ENCODE measurements at places on chromosomes 3 and 15. TPM values are rescaled to one million over a fixed set of nuclear protein-coding genes. Genes with fewer than 3 reads are reported as not detected.

- DNase-seq: no peak
Measured at GRCh38 chr3:188875413-188875812, 296.4 kb upstream of the TPRG1 start.

Gene FANCD2
- 22.5 TPM for total RNA-seq

- no peak for DNase-seq
Measured at GRCh38 chr3:112074006-112074405, 12.2 kb upstream of the C3orf52 start.

DNA sequence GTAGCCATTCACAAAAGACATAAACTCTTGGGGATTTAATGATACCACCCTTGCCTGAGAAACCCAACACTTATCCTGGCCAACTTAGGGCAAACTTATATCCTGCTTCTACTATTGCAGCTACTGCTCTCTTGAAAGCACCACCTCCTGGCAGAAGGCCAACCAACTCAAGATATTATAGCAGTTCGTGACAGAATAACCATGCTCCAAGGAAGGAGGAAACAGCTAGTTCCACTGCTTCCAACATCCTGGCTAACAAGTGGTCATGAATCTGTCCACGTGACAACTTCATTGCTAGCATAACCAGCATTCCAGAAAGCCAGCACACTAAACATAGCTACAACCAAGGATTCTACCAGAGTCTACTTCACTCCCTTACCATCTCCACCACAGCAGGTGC is 1037.5 kb downstream of the TBL1XR1 start:
- DNase-seq: no peak

DNA sequence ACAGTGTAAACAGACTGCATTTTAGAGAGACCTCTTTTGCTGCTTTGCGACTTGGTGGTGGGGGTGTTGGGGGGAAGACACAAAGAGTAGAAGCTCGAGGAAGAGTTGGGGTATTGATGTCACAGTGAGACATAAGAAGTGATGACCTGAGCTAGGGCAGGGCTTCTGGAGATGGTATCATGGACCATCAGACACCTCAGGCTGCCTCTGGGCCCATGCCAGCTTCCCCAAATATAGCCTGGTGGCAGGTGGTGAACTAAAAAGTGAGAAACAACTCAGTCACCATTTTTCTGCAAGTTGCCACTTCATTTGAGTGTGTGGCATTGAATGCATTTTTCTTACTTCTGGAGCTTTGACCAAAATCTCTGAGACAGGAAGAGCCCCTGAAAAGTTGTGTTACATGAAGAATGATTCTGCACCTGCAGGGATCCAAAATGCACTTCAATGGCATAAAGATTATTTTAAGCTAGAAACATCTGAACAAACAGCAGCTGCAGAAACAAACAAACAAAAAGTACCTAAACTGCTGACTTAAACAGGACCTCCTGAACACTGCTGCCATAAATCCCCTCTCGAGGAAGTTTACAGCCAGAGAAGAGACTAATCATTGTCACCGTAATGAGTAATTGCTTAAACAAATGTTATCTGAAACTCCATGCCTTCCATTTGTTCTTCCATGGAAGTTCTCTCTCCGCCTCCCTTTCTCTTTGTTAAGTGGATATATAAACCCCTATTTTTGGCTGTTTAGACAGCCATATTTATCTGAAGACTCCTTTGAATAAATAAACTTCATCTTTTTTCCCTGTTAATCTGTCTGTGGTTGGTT is 15.2 kb upstream of the XIRP1 start:
- DNase-seq: no peak

GRCh38 chr3:171841620-171842000 is 1.5 kb upstream of the TMEM212 start:
- no peak for DNase-seq

DNA sequence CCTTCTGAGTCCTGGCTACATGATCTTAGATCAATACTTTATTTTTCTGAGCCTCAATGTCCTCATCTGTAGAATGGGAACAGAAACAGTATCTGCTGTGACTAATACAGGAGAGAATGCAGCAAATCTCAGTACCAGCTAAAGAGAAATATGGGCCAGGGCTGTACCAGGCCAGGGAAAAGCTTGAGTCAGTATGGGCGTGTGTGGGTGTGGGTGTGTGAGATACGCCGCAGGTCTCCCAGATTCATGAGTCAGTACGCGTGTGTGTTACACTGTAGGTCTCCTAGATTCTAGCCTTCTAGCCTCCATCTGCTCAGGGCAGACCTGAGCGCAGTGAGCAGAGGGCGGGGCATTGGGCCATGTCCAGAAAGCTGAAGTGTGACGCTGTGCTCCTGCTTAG is 15.2 kb downstream of the GNAI2 start:
- no peak for DNase-seq

DNA sequence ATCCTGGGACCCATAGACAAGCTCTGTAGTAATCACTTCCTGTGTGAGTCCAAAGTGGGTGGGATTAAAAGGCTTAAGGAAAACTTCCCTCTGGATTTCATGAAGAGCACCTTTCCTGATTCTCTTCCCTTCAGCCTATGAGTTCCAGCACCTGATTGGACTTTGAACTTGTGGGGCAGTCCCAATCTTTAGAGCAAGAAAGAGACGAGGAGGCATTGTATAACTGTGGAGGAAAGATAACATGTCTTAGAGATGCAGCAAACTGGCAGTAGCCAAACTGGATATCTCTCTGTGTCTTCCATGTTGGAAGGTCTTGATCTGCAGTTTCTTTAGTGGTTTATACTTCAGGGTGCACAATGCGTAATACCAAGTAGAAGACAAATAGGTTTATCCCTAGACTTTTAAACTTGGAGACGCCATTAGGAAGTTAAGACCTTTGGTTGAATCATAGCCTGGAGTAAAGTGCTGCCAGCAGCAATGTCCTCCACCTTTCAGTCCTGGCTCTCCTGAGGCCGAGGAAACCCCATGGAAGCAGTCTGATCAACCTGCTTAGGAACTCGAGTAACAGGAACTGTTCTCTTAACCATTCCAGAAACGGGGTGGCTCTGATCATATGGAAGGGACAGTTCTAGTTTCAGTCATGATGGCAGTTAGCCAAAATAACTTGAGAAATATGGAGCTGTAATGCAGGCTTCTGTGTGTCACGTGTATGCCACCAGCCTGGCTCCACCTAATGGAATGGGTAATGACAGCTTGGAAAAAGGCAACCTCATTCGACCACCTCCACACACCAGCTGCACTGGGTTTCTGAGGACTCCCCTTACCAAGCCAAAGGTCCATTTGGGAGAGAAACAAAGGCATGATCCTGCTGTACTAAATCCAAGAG is 4.7 kb downstream of the EIF1B start:
- no peak for DNase-seq

Gene KLHL40
- total RNA-seq: not detected

- DNase-seq: no peak
Measured at GRCh38 chr3:187533797-187534196, 136.4 kb downstream of the SST start.

- no peak for DNase-seq
Measured at GRCh38 chr3:129107793-129108192, 13.8 kb downstream of the RAB43 start.

- no peak for DNase-seq
Measured at GRCh38 chr3:9715136-9715535, 11.5 kb downstream of the CPNE9 start.

- no peak for DNase-seq
Measured at GRCh38 chr3:57855281-57855680, 99.2 kb downstream of the SLMAP start.

GRCh38 chr15:88792342-88793282 is 10.6 kb upstream of the ACAN start:
- DNase-seq: no peak

- no peak for DNase-seq
Measured at GRCh38 chr3:73727854-73728253, 103.1 kb upstream of the PDZRN3 start.

Gene LYZL4
- not detected for total RNA-seq

Gene CAMKV
- total RNA-seq: 0.28 TPM

DNA sequence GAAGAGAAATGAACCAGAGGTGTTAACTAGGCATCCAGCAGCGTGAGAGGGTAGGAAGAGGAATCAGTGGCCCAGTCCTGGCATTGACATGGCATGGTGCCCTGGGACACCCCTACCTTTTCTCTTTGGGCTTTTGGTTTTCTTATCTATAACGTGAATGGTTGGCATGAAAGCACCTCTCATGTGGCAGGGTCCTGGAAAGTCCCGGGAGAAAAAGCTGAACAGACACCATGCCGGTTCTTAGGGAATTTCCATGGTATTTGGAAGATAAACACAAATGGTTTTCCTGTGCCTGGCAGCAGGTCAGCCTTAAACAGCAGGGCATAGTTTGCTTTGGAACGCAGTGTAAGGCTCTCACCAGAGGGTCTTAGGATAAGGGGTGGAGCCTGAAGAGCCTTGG is 15.4 kb downstream of the ARNT2 start:
- DNase-seq: no peak

Gene ADAMTS17
- 8.9 TPM for total RNA-seq

- no peak for DNase-seq
Measured at GRCh38 chr3:112640276-112640929, 540 bp downstream of the CCDC80 start.

Gene PATL2
- 43.5 TPM for total RNA-seq

DNA sequence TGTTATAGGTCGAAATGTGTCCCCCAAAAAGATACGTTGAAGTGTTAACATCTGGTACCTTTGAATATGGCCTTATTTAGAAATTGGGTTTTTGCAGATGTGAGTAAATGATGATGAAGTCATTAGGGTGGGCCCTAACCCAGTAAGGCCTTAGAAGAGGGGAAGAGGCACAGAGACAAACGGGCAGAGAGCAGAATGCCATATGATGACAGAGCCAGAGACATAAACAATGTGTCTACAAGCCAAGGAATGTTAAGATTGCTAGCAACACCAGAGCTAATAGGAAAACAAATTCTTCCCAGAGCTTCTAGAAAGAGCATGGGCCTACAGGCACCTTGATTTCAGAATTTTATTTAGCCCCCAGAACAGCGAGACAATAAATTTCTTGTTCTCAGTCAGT is 693.1 kb upstream of the NECTIN3 start:
- no peak for DNase-seq

- no peak for DNase-seq
Measured at GRCh38 chr3:113205481-113205880, 5.9 kb upstream of the BOC start.

DNA sequence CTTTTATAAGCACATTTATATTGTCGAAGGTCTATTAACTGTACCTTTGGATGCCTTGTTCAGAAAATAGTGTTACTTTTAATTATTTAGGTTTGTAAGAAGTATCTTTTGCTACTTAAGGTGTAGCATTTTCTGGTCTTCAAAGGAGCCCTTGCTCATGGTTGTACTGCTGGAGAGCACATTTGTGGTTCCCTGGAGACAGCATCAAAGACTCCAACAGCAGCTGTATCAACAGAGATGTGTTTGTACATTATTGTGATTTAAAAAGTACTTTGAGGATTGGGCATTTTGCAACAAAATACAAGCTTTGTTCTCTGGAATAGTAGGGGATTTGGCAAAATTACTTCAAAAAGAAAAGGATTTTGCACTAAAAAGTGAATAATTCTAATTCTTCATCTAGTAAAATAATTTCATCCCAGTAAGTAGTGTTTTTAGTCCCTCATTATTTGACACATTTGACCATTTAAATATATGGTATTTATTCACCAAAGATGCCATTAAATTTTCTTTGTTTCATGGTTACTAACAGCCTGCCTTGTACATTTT is 16.5 kb downstream of the TBC1D23 start:
- DNase-seq: no peak

- DNase-seq: no peak
Measured at GRCh38 chr15:80343554-80343992, 60.6 kb upstream of the ARNT2 start.

GRCh38 chr3:178117641-178118040 is 418.6 kb upstream of the KCNMB2 start:
- no peak for DNase-seq

DNA sequence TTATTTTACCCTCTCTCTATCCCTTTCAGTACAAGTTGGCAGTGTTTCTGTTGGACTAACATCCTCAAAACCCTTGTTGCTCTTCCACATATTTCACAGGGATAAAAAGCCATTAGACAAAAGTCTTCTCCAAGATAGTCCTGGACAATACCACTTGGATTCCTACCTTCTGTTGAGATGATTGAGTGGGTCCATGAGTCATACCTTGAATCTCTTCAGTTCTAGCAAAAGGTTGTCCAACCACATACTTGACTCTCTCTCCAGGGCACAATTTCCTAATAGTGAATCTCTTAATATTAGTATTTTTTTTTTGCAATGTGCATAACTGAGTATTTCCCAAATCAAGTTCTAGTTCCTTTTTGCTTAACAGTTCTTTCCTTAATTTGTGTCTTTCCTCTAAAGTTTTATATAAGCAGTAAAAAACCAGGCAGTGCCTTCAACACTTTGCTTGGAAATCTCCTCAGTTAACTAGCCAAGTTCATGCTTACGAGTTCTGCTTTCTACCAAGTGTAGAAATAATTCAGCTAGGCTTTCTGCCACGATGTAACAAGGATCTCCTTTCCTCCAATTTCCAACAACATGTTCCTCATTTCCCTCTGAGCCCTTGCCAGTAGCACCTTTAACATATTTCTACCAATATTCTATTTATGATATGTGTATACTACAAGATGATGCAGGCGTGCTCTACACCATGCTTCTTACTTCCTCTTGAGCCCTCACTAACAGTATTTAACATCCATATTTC is 68.3 kb upstream of the NEO1 start:
- DNase-seq: no peak

GRCh38 chr15:55218056-55218455 is 21.3 kb upstream of the RSL24D1 start:
- DNase-seq: no peak

Gene SNTN
- not detected for total RNA-seq

Gene NR1I2
- 0.21 TPM for total RNA-seq

- no peak for DNase-seq
Measured at GRCh38 chr3:134040066-134040465, 10.3 kb upstream of the SLCO2A1 start.

DNA sequence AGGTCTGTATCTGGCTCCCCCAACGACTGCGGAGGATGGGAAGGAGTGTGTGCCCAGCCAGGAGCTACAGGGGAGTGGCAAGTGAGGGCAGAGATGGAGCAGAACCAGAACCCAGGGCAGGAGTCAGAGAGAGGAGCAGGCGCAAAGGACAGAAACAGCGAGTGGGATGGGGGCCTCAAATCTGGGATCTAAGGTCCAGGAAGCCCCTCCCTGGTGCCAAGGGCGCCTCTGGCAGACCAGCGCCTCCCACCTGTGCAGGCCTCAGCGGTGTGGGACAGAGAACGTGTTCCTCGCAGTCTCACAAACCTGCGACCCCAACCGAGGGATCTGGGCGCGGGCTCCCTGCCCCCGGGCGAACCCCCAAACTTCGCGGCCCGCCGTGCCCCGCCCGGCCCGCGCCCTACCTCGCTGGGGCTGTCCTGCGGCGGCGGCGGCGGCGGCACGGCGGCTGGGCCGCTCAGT is 301 bp downstream of the PCBP4 start:
- no peak for DNase-seq

DNA sequence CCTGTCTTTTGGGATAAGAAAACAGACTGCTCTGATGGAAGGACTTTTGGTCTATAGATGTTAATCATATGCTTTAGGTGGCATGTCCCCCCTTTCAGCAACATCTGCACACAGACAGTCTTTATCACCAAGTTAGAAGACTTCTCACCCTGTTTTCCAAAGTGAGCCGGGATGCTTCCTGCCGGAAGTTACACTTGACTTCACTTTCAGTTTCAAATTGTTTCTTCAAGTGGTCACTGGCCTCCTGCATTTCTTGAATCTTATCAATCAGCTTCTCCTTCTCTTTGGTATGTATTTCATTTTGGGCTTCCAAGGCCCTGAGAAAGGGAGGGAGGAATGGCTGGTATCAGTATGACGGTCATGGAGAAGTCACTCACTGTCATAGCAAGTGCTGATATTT is 27.2 kb upstream of the GNB5 start:
- DNase-seq: no peak

Gene RASSF1
- 79.6 TPM for total RNA-seq
